ENCODE measurements at places on chromosomes 2 and 18.

- DNase-seq = no peak
These were observed 136.8 kb downstream of the TPO start for GRCh38 chr2:1550076-1550475.

DNA sequence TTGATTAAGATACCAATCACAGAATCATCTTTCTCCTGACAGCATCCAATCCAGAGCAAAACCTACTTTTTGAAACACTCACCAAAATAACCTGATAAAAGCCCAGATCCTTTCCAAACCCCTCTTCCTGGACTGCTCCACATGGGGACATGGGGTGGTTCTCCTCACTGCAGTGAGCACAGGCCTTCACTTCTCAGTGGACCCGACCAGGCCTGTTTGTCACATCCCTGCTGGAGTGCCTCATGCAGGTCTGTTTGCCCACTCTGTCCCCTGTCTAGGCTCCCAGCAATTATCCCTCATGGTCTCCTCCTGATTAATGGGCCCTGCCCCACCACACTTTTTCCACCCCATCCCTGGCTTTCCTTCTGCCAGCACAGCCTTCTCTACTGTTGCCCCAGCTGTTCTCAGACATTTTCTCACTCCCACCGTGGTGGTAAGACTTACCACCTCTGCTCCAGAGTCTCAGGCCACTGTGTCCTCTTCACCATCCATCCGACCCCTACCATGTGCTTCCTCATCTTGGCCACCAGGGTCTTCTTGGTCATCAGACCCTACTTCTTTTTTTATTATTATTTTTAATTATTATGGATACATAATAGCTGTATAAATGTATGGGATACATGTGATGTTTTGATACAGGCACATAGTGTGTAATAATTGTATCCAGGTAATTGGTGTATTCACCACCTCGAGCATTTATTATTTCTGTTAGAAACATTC lies 21.1 kb downstream of the MRPL30 start:
- no peak for DNase-seq

DNA sequence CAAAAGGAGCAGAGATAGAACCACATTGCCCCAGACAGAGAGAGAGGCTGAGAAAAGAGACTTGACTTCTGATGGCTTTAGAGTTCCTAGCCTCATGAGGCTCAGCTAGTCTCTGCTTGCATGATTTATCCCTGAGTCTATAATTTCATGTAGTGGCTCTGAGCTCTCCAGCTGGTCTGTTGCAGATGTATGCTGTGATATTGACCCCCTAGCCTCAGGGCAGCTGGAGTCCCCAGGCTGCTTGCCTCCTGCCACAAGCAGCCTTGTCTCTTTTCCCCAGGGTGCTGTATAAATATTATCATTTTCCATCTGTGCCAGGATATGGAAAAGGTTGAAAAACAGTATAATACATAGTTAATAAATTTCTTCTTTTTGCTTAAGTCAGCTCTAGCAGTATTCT lies 467.6 kb upstream of the CWC22 start:
- DNase-seq = no peak

- DNase-seq = no peak
These were observed 375.3 kb downstream of the LNPK start for GRCh38 chr2:175626796-175627195.

DNA sequence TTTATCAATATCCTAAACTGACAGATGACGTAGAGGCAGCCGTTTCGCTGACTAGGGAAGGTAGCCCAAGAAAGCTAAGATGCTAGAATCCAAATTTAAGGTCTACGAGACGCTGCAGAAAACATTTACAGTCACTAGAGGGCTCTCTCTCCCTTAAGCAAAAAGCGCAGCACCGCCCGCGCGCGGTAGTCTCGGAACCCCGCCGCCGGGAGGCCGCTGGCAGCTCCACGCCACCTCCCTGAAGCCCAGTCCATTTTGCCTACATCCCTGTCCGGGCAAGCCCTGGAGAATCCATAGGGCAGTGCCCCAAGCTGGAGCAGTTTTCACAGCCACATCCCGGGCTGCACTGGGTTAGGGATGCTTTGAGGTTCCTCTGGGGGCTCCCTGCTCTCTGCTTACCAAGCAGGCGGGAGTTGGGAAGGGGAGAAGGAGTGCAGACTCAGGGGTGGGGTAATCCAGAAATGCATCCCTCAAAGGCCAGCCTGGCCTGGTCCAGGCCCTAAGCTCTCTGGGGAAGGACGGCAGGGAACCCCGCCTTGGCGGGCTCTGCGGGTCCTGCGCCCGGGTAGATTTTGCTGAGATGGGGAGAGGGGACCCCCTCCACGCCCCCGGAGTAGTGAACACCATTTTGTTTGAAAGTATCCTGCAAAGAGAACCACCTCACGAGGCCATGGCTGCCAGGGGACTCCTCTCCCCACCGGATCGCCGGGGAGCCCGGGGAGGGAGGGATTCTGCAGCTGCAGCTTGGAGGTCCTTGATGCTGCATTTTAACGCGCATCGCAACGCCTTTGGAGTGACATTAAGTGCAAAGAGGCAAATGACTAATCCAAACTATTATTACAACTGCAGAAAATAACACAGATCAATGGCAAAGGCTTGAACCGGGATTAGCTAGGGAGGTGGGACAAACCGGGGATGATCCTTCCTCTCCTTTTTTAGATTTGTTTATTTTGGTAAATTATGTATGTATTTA lies 1.3 kb upstream of the DPYSL5 start:
- DNase-seq = peak; percentile 77

DNA sequence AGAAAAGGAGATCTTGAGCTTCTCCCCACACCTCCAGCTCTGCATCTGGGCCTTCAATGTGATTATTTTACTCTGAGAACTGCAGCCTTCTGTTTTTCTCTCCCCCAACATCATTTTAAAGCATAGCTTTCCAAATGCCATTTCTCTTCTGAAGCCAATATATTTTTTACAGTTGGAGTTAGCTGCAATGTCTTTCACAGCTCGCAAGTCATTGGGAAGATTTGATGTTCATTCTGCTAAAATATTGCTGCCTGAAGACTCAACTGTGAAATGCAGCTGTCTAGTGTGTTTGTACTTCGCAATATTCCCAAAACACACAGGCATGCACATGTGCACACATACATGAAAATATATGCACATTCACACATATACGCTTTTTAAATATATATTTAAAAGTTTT lies 295.3 kb downstream of the LRRTM1 start:
- DNase-seq = no peak

DNA sequence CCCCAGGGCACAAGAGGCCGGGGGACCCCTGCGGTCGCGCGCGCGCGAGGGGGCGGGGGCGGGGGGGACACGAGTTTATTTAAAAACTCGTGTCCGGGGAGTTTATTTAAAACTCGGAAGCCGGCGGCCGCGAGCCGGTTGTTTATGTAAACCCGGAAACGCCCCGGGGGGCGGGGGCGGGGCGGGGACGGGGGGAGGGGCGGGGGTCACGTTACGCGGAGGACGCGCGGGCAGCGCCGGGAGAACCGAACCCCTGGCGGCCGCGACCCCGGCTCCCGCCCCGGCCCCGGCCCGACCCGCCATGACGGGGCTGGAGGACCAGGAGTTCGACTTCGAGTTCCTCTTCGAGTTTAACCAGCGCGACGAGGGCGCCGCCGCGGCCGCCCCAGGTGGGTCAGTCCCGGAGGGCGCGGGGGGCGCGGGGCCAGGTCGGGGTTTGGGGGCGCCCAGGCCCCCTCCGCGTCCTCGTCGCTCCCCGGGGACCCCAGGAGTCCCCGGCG lies 4.4 kb downstream of the NFATC1 start:
- DNase-seq = peak; percentile 84

Data from stimulated activated CD8-positive, alpha-beta memory T cell treated with anti-CD3 and anti-CD28 coated beads, Interleukin-4, amount 100 ng/mL, for 48 hours (primary cell).